ENCODE measurements at places on chromosomes 6 and 20. TPM values are rescaled to one million over a fixed set of nuclear protein-coding genes. Genes with fewer than 3 reads are reported as not detected.

The LY6G6D gene
- 2.0 TPM for total RNA-seq

The EDN3 gene
- total RNA-seq = not detected

The GSTA3 gene
- 0.98 TPM for total RNA-seq

The EPB41L1 gene
- total RNA-seq = 69.2 TPM

The PTCRA gene
- total RNA-seq = not detected

The SALL4 gene
- total RNA-seq = 0.09 TPM

The ZCCHC3 gene
- 22.0 TPM for total RNA-seq

The RNF182 gene
- total RNA-seq = not detected

The PKIB gene
- total RNA-seq = 5.2 TPM

The CRISP3 gene
- total RNA-seq = not detected

The HLA-DRB5 gene
- total RNA-seq = 0.76 TPM

The MMUT gene
- 22.3 TPM for total RNA-seq

The PHACTR2 gene
- total RNA-seq = 85.7 TPM

The MUC21 gene
- 0.59 TPM for total RNA-seq

The CDSN gene
- total RNA-seq = not detected

The MICB gene
- 2.3 TPM for total RNA-seq

The CTAGE9 gene
- not detected for total RNA-seq

The SDC4 gene
- 7.9 TPM for total RNA-seq

The PDE7B gene
- total RNA-seq = 16.5 TPM

Measured in uterus (tissue), 4 donors.